ENCODE measurements at places on chromosomes 16 and 17. TPM values are rescaled to one million over a fixed set of nuclear protein-coding genes. Genes with fewer than 3 reads are reported as not detected.

LASP1 gene
- 18.2 TPM for polyA plus RNA-seq

CD300H gene
- not detected for polyA plus RNA-seq

PALB2 gene
- polyA plus RNA-seq = 5.7 TPM

LYRM9 gene
- 9.1 TPM for polyA plus RNA-seq

GUCY2D gene
- polyA plus RNA-seq = 0.04 TPM

ITPRIPL2 gene
- polyA plus RNA-seq = 7.2 TPM

SLFN12 gene
- 1.7 TPM for polyA plus RNA-seq

SERPINF2 gene
- 0.65 TPM for polyA plus RNA-seq

CD7 gene
- polyA plus RNA-seq = 0.23 TPM

MT1E gene
- polyA plus RNA-seq = 172 TPM

DERL2 gene
- 36.4 TPM for polyA plus RNA-seq

CHAD gene
- 0.15 TPM for polyA plus RNA-seq

KRTAP4-3 gene
- not detected for polyA plus RNA-seq

GPR139 gene
- polyA plus RNA-seq = not detected

CSH1 gene
- polyA plus RNA-seq = not detected

CRISPLD2 gene
- polyA plus RNA-seq = 16.2 TPM

RHBDF2 gene
- 18.3 TPM for polyA plus RNA-seq

Measured in heart left ventricle (tissue), 16 donors.